Spleen (tissue), 13 donors: ENCODE measurements at places on chromosomes 5 and 9.

DNA sequence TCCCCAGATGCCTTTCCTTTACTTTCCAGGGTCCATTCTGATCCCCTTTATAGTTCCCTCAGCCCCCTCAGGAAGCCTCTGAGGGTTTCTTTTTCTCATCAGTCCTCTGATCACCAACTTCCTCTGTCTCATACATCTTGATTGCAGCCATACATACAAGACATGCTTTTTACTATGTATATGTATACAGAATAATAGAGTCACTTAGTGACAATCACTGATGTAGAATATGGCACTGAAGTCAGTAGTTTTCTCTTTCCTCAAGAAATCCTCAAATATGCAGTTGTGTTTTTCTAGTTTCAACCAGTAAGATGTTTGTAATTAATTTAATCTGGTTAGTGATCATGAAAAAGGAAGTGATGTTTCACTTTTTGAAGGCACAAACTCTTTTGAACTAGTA is 364.1 kb downstream of the MAN2A1 start:
- DNase-seq: no peak

- DNase-seq: no peak
These were observed 256.0 kb downstream of the TMEM167A start for GRCh38 chr5:82820961-82821845.

DNA sequence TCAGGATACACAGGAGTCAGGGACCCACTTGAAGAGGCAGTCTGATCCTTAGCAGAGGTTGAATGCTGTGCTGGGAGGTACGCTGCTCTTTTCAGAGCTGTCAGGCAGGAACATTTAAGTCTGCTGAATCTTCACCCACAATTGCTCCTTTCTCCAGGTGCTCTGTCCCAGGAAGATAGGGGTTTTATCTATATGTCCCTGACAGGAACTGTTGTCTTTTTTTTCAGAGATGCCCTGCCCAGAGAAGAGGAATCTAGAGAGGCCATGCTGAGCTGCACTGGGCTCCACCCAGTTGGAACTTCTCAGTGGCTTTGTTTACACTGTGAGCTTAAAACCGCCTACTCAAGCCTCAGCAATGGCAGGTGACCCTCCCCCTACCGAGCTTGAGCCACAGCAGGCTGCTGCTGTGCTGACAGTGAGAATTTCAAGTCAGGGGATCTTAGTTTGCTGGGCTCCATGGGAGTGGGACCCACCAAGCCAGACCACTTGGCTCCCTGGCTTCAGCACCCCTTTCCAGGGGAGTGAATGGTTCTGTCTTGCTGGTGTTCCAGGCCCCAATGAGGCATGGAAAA is 169.0 kb downstream of the FBXL17 start:
- DNase-seq: no peak

DNA sequence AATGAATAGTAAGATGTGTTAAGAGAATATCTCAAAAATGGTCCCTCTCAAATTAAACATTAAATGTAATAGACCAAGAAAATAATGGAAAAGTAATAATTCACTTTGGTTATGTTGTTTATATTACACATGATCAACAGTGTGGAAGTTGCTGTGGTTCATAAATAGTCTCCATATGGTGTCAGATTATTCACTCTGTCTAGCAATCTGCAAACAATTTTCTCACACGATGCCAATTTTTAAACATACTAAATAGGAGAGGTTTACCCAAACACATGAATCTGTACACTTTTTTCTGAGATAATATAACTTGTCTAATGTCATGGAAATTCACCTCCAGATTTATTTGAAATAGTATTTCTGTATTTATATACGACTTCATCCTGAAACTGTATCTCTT is 217.4 kb upstream of the FBXL7 start:
- no peak for DNase-seq

DNA sequence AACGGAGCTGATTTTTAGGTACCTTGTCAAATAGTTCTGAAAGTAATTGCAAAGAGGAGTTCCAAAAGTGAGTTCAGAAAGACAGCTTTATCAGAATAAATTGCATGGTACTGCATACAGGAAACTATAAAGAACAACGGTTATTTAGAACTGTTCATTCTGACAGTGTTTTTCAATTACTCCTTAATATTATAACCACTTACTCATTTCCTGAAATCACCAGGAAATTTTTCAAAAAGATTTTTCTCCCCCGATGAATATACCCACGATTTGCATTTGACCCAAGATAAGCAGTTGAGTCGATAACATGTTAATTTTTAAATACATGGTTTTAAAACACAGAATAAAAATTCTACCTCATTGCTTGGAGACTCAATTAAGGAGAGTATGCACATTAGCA is 9.4 kb downstream of the DOCK8 start:
- DNase-seq: no peak

- no peak for DNase-seq
These were observed 101.3 kb upstream of the EGFLAM start for GRCh38 chr5:38157024-38157423.
